ENCODE measurements at places on chromosomes 5 and 9. TPM values are rescaled to one million over a fixed set of nuclear protein-coding genes. Genes with fewer than 3 reads are reported as not detected.

Gene GNE
- total RNA-seq: 18.1 TPM

Gene PPP3R2
- total RNA-seq: not detected

Gene TARS1
- total RNA-seq: 437 TPM

Gene C7
- total RNA-seq: not detected

Gene RHOBTB3
- total RNA-seq: 24.3 TPM

Gene SLC36A2
- total RNA-seq: not detected

Gene FOXD4L4
- not detected for total RNA-seq

Gene CD74
- 6.7 TPM for total RNA-seq

Gene SERF1A
- 2.1 TPM for total RNA-seq

Gene SOX30
- total RNA-seq: not detected

Gene TLX3
- 0.24 TPM for total RNA-seq

Gene SLC22A4
- under 0.01 TPM for total RNA-seq

Gene PCDHGA4
- not detected for total RNA-seq

Gene EQTN
- not detected for total RNA-seq

Gene ITK
- not detected for total RNA-seq

All from tracheal epithelial cell (primary cell).